ENCODE measurements at places on chromosomes 13 and 19.

GRCh38 chr19:51366389-51367254 is 434 bp upstream of the ETFB start:
- DNase-seq, result peak; percentile 98

- no peak for DNase-seq
These were observed 55.9 kb upstream of the SERP2 start for GRCh38 chr13:44317752-44318151.

DNA sequence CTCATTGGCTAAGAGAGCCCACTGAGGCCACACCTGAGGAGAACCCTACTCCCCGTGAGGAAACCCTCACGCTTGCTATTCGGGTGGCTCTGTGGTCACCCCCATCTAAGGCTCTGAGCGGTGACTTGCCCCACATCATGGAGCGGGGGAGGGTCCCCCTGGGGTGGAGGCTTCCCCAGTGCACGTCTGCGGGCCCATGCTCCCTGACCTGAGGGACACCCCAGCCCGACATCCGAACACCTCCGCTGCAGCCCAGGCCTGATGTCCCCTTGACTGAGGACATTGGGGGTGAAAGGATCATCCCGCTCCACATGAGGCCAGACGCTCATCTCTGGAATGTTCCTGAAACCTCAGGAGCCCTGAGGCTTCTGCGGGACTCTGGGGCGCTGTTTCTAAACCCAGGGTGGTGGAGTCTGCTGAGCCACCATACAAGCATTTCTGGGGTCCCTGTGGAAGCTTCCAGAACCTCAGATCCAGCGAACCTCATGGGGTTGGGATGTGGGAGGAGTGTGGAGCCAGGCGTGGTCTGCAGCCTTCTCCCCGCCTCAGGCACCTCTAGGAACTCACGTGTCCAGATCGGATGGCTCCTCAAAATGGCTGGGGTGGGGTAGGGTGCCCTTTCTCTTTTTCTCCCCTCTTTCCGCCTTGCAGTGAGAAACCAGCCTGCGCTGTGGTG is 19.9 kb downstream of the TMED1 start:
- DNase-seq, result no peak

DNA sequence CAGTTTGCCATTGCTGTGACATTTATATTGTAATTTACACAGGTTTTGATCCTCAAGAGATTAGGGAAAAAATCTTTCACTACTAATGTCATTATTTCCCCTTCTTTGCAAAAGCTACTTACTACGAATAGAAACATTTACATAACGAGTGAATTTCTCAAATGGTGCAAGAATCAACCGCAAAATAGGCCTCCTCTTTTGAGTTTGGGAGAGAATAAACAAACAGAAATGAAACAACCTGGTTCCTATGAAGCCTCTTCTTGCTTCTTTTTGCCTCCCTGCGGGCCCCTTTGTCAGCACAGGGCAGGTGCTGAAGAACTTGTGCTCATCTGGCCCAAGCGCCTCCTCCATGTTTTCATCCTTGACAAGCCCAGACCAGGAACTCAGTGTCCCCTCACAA is 10.1 kb upstream of the GJA3 start:
- no peak for DNase-seq

GRCh38 chr19:46586294-46586693 is 14.8 kb upstream of the CALM3 start:
- DNase-seq, result no peak

GRCh38 chr13:26599403-26599802 is 41.9 kb downstream of the WASF3 start:
- DNase-seq, result no peak

DNA sequence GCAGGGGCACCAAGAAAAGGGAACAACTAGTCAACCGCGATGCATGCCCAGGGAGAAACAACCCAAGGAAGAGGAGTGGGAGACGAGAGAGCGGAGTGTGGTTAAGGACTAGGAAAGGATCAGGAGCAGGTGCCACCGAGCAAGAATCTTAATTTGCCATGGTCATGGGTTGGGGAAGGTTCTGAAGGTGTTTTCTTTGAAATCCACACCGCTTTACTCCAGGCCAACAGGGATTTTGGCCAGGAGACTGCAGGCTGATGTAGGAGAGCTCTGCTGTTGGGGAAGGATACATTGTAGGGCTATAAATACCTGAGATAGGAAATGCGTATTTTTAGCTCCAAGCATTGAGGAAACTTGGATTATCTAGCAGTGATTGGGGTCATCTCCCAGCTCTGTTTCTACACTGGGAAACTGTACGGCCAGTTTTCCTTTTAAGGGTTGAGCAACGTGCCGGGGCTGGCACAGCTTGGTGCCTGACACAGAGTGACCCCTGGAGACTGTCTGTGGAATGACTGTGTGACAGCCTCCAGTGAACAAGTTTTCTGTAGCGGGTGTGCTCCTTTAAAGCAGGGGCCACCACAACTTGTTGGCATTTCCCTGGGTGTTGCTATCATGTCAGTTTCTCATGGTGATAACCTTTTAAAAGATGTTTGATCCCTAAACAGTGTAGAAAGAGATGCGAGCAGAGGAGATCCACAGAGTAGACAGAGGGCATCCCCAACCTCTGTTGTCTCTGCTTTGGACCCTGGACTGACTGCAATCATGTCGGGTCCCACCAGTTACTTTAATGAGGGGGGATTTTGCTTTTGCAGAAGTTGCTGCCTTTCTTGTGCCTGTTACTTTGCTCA is 34.3 kb downstream of the ZNF536 start:
- no peak for DNase-seq

- DNase-seq, result no peak
These were observed 52.2 kb downstream of the SPATA13 start for GRCh38 chr13:24212674-24213073.

DNA sequence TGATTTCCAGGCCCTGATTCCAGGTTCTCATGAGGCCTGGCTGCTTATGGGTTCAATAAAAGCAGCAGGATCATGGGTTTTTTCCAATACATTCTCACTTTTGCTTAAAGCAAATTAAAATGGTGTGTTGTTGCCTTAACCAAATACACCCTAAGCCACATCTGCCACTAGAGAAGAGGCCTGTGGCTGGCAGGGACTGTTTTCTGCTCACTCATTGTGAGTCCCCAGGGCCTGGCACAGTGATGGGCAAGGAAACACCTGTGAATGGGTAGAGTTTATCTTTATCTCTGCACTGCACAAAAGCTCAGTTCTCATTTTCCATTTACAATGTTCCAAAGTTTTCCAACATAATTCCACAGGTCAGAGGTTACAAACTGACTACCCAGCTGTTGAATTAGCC is 726.0 kb downstream of the UQCRFS1 start:
- no peak for DNase-seq

DNA sequence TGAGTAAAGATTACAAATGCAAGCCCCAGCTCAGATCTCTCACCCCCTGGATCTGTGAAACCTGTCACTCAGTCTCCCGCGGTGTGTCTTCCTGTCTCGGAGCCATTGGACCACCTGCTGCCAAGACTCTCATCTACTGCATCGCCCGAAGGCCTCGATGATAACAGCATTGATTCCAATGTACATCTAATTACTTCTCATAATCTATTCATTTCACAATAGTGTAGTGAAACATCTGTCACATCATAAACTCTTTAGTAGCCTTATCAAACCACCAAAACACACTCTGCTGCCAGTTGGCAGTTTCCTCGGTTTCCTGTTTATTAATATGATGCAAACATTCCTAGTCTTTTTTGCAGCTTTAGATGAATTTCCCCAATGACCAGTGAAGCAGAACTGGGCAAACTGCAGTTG is 220.3 kb downstream of the POU4F1 start:
- no peak for DNase-seq

- DNase-seq, result no peak
These were observed 666.7 kb downstream of the UQCRFS1 start for GRCh38 chr19:28546148-28546685.

- no peak for DNase-seq
These were observed 24.3 kb downstream of the TMEM255B start for GRCh38 chr13:113783200-113783881.

GRCh38 chr13:104782741-104783140 is 1716.5 kb upstream of the SLC10A2 start:
- DNase-seq, result no peak

- DNase-seq, result no peak
These were observed 279.3 kb downstream of the RBM26 start for GRCh38 chr13:79126706-79127105.

All from tibial nerve (tissue), 4 donors.